Mammary epithelial cell (primary cell): ENCODE measurements at places on chromosomes 1 and 21. TPM values are rescaled to one million over a fixed set of nuclear protein-coding genes. Genes with fewer than 3 reads are reported as not detected.

LYSMD1 gene
- 9.7 TPM for total RNA-seq

KRTAP7-1 gene
- total RNA-seq = not detected in 2 replicates

WNT3A gene
- not detected for total RNA-seq

TAS1R1 gene
- 0.09 TPM in 1 of 2 replicates, not detected in the other for total RNA-seq

OBSCN gene
- total RNA-seq = 19.2 and 19.6 TPM in 2 replicates

KIAA1614 gene
- 3.7 TPM for total RNA-seq

MATN1 gene
- not detected in 2 replicates for total RNA-seq

OR10J1 gene
- total RNA-seq = not detected in 2 replicates

CDA gene
- total RNA-seq = 52.8 and 91.5 TPM in 2 replicates

CFAP45 gene
- total RNA-seq = not detected

C1orf141 gene
- not detected in 2 replicates for total RNA-seq

NR1I3 gene
- not detected in 2 replicates for total RNA-seq

VASH2 gene
- not detected for total RNA-seq

CLCA1 gene
- total RNA-seq = not detected in 2 replicates

G0S2 gene
- total RNA-seq = 8.2 TPM

KANK4 gene
- total RNA-seq = 32.2 TPM

NCAM2 gene
- total RNA-seq = 0.17 TPM

FABP3 gene
- total RNA-seq = 0.33 TPM

SDC3 gene
- total RNA-seq = 63.2 TPM

FMOD gene
- total RNA-seq = 0.32 TPM in 1 of 2 replicates, not detected in the other

KRTAP13-2 gene
- not detected for total RNA-seq

PLXNA2 gene
- 42.9 and 49.4 TPM in 2 replicates for total RNA-seq

PRR9 gene
- 0.24 TPM in 1 of 2 replicates, not detected in the other for total RNA-seq

DSCAM gene
- total RNA-seq = 4.7 TPM

PHACTR4 gene
- 34.1 and 42.8 TPM in 2 replicates for total RNA-seq

CADM3 gene
- not detected in 2 replicates for total RNA-seq

RASSF5 gene
- 6.7 and 11.5 TPM in 2 replicates for total RNA-seq

A3GALT2 gene
- total RNA-seq = not detected

ERO1B gene
- 4.0 and 9.2 TPM in 2 replicates for total RNA-seq

LAPTM5 gene
- total RNA-seq = 1.2 and 1.7 TPM in 2 replicates

FLG2 gene
- not detected in 2 replicates for total RNA-seq

HCN3 gene
- total RNA-seq = 1.4 and 4.8 TPM in 2 replicates

GFI1 gene
- total RNA-seq = 0.54 TPM in 1 of 2 replicates, not detected in the other

AIRE gene
- not detected in 2 replicates for total RNA-seq

APOBEC4 gene
- total RNA-seq = not detected in 2 replicates

SPRR1B gene
- total RNA-seq = 217 and 328 TPM in 2 replicates

MSH4 gene
- 0.17 TPM for total RNA-seq

CDCA8 gene
- 1.0 TPM for total RNA-seq
